ENCODE measurements at places on chromosomes 6 and 20. TPM values are rescaled to one million over a fixed set of nuclear protein-coding genes. Genes with fewer than 3 reads are reported as not detected.

TREM1 gene
- not detected for total RNA-seq

ZFP57 gene
- total RNA-seq: not detected

UST gene
- total RNA-seq: 27.0 TPM

NECAB3 gene
- 21.3 TPM for total RNA-seq

DLL1 gene
- 16.5 TPM for total RNA-seq

NOX3 gene
- total RNA-seq: not detected

ARFGEF3 gene
- total RNA-seq: 1.8 TPM

SYCP2L gene
- total RNA-seq: 0.32 TPM

BMP2 gene
- 31.1 TPM for total RNA-seq

EYA4 gene
- total RNA-seq: 6.2 TPM

ECI2 gene
- 84.7 TPM for total RNA-seq

NINL gene
- 18.0 TPM for total RNA-seq

- no peaks in the 10 kb centered on the region for H3K27me3 ChIP-seq
- no peak overlapping the region for H3K27ac ChIP-seq
- H3K4me1 ChIP-seq: peaks cover 5% of the 10 kb centered on the region
- peak; percentile 51 for DNase-seq
- H3K4me3 ChIP-seq: no peak overlapping the region
- no peaks in the 10 kb centered on the region for H3K36me3 ChIP-seq
Observed at GRCh38 chr20:63061051-63061770, 54.4 kb upstream of the BHLHE23 start.

- no peaks in the 10 kb centered on the region for H3K27me3 ChIP-seq
- H3K4me1 ChIP-seq: no peaks in the 10 kb centered on the region
- DNase-seq: no peak
Observed at GRCh38 chr6:74742793-74743508, 462.9 kb downstream of the COL12A1 start.

DNA sequence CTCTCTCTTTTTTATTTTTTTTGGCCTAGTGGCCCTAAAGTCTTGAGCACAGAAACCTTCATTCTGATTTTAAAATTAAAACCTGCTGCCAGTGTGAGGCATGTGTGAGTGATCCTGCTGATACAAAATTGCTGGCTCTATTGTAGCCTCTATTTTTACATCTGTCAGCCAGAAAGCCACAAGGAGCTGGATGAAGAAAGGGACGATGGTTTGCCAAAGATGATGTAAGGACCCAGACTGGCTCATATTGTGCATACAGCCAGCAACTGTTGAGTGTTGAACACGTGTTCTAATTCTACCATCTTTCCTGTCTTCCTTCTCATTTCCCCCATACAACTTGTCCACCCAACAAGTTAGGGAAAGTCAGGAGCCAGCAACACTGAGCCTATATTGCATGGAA is 40.8 kb upstream of the ATXN1 start:
- no peaks in the 10 kb centered on the region for H3K27me3 ChIP-seq
- H3K4me1 ChIP-seq: no peaks in the 10 kb centered on the region
- no peak overlapping the region for H3K4me3 ChIP-seq
- no peak for DNase-seq
- no peaks in the 10 kb centered on the region for H3K36me3 ChIP-seq

- H3K36me3 ChIP-seq: no peaks in the 10 kb centered on the region
- peak overlapping the region; percentile 87 for H3K27ac ChIP-seq
- H3K4me1 ChIP-seq: peaks cover 16% of the 10 kb centered on the region
- peak overlapping the region; percentile 46 for H3K4me3 ChIP-seq
- DNase-seq: peak; percentile 74
Observed at GRCh38 chr20:31587545-31588389, 17.3 kb upstream of the ID1 start.

GRCh38 chr6:147395158-147395557 is 113.3 kb upstream of the SAMD5 start:
- no peaks in the 10 kb centered on the region for H3K36me3 ChIP-seq
- H3K27ac ChIP-seq: no peak overlapping the region
- H3K27me3 ChIP-seq: no peaks in the 10 kb centered on the region
- H3K4me3 ChIP-seq: no peak overlapping the region
- H3K4me1 ChIP-seq: no peaks in the 10 kb centered on the region

DNA sequence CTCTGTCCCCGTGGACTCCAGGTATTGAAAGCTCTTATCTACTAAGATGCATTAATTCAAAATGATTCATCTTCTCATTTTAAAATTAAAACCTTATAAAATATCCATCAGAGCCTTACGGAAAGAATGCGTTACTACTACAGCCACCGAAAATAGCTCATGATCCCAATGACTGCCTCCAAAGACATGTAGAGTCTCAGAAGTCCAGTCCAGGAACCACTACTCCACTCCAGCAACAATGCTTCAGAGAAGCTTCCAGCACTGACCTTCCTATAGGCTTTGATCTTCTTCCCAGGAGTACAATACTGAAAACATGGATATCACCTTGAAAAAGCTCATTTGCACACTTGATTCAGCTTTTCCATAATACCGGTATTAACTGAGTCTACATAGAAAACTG is 94.3 kb downstream of the CHD6 start:
- no peaks in the 10 kb centered on the region for H3K36me3 ChIP-seq
- H3K27me3 ChIP-seq: no peaks in the 10 kb centered on the region
- no peak for DNase-seq
- no peak overlapping the region for H3K4me3 ChIP-seq

DNA sequence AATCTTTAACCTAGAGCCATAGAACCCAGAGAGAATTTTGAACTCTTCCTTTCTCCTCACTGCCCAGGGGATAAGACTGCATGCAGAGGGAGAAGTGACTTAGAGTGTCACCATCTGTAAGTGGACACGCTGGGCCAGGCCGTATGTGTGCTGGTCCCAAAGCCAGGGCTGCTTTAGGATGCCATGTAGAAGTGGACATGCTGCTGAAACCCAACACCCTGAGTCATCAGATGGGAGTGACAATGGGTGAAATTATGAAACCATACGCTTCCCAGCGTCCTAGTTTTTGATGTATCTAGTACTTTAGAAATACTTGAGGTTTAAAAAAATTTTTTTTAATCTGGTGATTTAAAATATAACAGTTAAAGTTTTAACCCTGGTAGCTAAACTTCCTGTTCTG is 191.1 kb downstream of the FNDC1 start:
- H3K4me1 ChIP-seq: peaks cover 11% of the 10 kb centered on the region
- no peak for DNase-seq
- peak overlapping the region; percentile 51 for H3K27ac ChIP-seq

DNA sequence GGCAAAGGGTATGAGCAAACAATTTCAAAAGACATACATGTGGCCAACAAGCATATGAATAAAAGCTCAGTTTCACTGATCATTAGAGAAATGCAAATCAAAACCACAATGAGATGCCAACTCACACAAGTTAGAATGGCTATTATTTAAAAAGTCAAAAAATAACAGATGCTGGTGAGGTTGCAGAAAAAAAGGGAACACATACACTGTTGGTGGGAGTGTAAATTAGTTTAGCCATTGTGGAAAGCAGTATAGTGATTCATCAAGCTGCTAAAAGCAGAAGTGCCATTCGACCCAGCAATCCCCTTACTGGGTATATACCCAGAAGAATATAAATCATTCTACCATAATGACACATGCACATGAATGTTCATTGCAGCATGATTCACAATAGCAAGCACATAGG is 6.7 kb upstream of the KHDC1L start:
- no peaks in the 10 kb centered on the region for H3K4me1 ChIP-seq
- DNase-seq: no peak
- H3K27ac ChIP-seq: no peak overlapping the region
- H3K27me3 ChIP-seq: no peaks in the 10 kb centered on the region

DNA sequence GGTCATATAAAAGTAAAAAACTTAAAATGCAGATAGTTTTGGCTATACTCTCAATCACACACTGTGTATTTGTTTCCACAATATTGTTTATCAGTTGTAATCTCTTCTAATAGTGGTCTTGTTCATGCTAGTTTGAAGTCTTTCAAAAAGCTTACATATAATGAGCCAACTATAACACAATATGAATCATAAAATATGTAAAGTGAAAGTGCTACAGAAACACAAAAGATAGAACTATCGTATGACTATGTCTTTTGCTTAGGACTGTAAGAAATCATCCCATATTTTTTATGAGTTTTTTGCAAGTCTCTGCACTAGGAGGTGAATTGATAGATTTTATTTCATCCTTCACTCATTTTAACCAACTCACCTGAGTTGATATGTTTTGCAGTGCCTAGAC is 136.0 kb downstream of the MMUT start:
- DNase-seq: no peak
- no peaks in the 10 kb centered on the region for H3K27me3 ChIP-seq
- no peak overlapping the region for H3K4me3 ChIP-seq
- no peaks in the 10 kb centered on the region for H3K4me1 ChIP-seq
- no peaks in the 10 kb centered on the region for H3K36me3 ChIP-seq

DNA sequence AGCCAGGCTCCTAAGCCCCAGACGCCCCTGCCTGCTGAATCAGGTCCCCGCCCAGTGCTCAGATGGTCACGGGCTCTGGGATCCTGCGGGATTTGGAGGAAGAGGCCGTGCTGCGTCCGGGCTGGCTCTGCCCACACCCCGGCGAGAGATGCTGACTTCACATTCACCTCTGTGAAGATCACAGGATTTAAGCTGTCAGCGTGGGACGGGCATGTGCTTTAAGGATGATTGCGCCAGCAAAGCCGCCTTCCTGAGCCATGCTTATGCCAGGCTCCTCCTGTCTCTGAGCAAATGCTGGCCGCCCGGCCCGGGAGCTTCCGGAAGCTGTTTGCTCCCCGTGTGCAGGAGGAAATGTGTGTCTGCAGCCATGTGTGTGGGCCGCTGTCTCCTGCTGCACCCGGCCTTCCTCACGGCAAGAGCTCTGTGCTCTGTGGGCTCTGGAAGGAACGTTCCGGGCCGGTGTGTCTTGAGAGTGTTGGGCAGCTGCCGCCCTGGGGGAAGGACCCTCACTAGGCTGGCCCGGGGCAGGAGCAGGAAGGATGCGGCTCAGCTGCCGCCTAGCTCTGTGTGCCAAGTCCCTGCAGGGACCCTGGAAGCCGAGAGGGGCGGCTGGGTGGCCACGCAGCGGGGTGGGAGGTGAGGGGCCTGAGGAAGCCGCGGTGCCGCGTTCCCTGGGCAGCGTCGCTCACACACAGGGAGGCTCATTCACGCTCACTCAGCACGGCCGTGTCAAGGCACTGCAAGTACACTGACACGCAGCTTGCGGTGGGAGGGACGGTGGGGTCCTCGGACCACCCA is 19.0 kb upstream of the BHLHE23 start:
- H3K36me3 ChIP-seq: no peaks in the 10 kb centered on the region
- no peak for DNase-seq
- H3K4me3 ChIP-seq: no peak overlapping the region
- no peak overlapping the region for H3K27ac ChIP-seq
- H3K27me3 ChIP-seq: peaks cover 8% of the 10 kb centered on the region
- no peaks in the 10 kb centered on the region for H3K4me1 ChIP-seq

- no peaks in the 10 kb centered on the region for H3K36me3 ChIP-seq
- H3K27me3 ChIP-seq: no peaks in the 10 kb centered on the region
Observed at GRCh38 chr20:45294659-45295058, 12.0 kb upstream of the RBPJL start.

- H3K4me1 ChIP-seq: no peaks in the 10 kb centered on the region
- H3K36me3 ChIP-seq: no peaks in the 10 kb centered on the region
- H3K27ac ChIP-seq: no peak overlapping the region
Observed at GRCh38 chr6:129882510-129883023, 21.5 kb upstream of the TMEM244 start.

GRCh38 chr20:48621376-48622078 is 206.3 kb downstream of the PREX1 start:
- H3K27me3 ChIP-seq: no peaks in the 10 kb centered on the region
- H3K4me3 ChIP-seq: no peak overlapping the region
- H3K27ac ChIP-seq: no peak overlapping the region

Measured in ascending aorta (tissue), 2 donors.